HFFc6 (cell line): ENCODE measurements at places on chromosomes 12 and 14.
A peak's percentile ranks its signal among the peaks of the same experiment; 100 is the strongest.

DNA sequence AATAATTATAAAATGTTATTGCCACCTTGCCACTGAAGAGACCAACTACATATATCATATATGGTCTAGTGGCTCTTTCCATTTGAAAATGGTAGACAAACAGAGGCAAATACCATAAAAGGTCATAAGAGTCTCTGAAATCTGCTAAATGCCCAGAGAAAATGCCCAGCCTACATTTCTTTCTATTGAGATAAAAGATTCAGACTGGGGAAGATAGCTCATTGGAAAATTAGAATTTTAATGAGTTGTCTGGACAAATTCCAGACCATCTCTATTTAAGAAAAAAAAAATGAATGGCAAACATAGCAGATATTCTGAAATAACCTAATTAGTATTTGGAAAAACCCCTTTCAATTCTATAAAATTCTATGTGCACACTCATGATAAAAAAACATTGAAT lies 79.9 kb upstream of the BBS10 start:
- DNase-seq: no peak

GRCh38 chr12:54716261-54716660 lies 68.1 kb upstream of the DCD start:
- no peak for DNase-seq

- no peak for DNase-seq
Observed at GRCh38 chr12:3365463-3366411, 125.3 kb upstream of the PRMT8 start.

- DNase-seq: no peak
Observed at GRCh38 chr14:62216121-62216520, 453.9 kb downstream of the SNAPC1 start.

DNA sequence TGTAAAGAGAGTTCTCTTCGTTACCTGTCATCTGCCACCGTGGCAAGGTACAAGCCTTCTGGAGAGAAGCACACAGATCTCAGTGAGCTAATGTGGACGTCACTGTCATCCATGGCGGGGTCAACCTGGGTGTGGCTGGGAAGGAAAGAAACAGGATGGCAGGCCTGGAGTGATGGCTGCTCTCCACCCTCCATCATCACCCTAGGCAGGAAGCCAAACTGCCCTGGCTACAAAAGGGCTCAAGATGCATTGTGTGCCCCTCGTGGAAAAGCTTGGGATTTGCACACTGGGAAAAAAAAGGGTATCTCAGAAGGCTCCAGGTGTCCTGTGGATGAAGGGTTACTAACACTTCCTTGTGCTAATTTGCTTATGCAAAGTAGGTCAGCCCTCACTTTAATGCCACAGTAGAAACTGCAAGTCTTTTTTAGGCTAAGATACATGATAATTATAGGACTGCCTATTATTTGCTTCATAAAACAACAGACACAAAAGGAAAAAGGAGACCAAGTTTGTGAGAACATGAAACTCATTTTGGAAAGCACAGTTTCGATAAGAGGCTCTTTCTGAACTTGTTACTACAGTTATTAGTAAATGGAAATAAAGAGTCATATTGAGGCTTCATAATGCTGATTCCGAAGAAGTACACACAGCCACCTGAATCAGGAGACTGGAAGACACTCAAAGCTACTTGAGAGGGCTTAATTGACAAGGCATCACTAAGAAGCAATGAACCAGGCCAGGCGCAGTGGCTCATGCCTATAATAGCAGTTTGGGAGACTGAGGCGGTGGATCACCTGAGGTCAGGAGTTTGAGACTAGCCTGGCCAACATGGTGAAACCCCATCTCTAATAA lies 18.9 kb downstream of the RFC5 start:
- no peak for DNase-seq

DNA sequence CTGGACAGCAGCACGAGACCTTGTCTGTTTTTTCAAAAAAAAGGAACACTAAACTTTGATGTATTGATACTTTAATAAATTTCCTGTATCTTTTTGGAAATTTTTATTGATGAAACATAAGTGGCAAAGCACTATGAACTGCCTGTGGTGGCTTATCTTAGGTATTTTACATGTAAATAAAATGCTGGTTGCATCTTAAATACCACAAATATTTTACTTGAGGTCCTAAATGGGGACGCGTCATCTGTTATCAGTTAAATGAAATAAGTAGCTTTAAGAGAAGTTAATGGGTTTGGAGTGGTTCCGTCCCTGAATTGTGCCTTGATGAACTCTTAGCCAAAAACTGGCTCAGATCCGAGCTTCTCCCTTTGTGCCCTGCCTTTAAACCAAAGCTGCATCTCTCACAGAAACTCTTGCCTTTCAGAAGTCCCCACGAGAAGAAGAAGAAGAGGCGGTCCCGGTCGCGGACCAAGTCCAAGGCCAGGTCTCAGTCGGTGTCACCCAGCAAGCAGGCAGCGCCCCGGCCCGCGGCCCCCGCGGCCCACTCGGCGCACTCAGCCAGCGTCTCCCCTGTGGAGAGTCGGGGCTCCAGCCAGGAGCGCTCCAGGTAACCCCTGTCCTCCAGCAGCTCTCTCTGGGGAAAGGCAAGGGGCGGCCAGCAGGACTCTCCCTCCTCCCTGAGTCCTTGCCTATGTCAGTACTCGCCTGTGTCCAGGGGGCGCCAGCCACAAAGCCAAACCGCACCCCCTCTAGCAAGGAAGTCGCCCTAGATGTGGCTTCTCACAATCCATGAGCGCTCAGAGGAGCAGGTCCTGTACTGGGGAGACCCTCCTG lies 31.2 kb upstream of the MMP17 start:
- DNase-seq: no peak

DNA sequence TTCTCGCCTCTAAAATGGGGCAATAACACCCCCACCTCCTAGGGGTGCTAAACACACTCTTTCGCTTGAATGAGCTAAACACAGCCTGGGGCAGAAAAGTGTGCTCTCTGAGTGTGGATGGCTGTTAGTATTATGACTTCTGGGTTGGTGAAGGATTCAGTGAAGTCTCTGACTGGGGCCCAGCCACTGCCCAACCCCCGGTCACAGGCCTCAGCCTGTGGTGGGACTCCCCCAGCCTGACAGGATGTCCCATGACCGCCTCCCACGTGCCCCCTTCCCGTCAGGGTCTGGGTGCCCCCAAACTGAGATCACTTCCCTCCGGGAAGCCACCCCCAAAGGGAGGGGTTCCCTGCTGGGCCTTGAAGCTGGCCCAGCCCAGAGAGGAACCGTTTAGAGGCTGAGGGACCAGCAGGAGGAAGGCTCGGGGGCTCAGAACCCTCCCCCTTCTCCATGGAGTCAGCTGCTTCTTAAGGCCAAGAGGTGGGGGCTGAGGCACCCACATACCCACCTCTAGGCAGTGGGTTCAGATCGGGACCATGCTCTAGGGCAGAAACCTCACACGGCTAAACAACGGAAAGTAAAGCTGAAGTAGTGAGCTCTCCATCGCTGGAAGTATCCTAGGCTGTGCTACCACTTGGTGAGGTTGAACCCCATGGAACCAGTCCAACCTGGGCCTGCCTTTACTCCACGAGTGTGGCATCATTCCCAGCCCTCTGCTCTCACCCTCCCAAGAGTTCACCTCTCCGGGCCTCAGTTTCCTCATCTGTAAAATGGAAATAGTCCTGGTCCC lies 13.8 kb downstream of the DTX1 start:
- DNase-seq: no peak

DNA sequence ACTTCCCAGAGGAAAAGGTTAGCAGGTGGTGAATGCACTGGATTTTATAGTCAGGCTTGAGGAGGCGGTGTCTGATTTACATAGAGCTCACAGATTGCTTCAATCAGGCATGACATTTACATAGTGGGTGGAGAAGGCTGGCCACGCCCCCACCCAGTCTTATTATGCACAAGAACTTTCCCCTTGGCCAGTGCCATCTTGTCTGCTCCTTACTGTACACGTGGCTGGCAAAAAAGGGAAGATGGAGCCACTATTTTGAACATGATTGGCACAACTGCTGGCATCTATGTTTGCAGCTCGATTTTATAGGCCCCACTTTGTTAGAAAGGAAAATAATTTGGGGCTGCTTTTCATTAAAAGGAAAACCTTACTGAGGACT lies 10.9 kb upstream of the LGMN start:
- peak; percentile 30 for DNase-seq

DNA sequence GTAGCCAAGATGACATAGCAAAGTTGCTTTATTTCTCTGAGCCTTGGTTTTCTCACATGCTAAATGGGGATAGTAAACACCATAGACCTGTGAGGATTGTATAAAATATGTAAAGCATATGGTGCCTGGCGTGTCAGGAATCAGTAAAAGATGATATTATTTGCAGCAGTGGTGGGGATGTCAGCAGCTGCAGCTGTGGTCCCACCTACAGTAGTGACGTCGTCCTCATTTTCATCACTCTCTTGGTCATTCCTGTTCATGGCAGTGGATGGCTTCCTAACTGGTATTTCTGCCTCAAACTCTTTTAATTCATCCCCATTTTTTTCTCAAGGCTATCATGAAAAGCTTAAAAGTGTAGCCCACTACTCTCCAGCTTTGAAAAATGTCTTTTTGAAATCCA lies 12.1 kb downstream of the BMAL2 start:
- DNase-seq: no peak

GRCh38 chr12:15200641-15201040 lies 20.6 kb downstream of the RERG start:
- DNase-seq: no peak

- DNase-seq: no peak
Observed at GRCh38 chr14:47226877-47227520, 448.4 kb downstream of the MDGA2 start.

DNA sequence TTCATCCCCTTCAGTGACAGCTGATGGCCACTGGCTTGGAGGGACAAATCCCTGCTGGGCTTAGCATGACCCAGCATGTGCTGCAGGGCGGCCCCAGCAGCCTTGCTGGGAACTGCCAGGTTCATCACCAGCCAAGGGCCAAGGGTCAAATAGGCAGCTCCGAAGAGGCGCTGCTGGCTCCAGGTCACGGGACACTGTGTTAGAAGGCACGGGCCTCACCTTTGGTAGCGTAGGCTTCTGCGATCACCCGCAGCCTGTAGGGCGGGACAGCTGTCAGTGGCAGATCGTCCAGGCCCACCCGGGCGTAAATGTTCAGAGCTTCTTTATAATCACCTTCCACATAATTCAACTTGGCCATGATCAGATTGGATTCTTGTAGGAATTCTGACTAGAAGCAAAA lies 35.7 kb downstream of the TTC7B start:
- no peak for DNase-seq

GRCh38 chr12:15044471-15044870 lies 71.6 kb downstream of the PDE6H start:
- DNase-seq: no peak

DNA sequence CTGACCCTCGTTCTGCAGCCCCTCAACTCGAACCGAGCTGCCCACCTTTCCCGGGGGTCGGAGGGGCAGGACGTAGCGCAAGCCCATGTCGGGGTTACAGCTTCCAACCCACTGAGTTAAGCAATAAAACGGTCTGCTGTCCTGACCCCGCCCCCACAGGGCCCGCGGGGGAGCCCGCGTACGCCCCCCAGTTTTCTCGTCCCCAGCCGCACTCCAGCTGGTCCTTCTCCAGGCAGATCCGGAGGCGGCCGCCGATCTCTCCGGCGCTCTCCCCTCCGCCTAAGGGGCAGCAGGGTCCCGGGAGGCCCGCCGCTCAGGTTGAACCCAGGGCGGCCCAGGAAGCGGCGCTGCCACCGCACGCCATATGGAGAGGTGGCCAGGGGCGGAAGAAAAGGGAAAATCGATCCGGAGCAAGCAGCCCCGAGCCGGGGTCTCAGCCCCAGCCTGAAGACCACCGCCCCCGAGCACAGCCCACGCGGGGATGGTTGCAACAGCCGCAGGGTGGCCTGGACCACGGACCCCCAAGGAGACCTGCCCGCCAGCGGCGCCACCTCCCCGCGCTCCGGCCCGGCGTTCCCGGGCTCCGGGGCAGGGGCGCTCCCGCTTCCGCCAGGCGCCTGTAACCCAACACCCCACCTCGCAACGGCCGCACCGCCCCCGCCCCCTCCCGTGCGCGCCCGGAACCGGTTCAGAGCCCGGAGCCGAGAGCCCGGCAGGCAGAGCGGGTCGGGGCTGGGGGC lies 760 bp downstream of the ACTN1 start:
- DNase-seq: peak; percentile 33

DNA sequence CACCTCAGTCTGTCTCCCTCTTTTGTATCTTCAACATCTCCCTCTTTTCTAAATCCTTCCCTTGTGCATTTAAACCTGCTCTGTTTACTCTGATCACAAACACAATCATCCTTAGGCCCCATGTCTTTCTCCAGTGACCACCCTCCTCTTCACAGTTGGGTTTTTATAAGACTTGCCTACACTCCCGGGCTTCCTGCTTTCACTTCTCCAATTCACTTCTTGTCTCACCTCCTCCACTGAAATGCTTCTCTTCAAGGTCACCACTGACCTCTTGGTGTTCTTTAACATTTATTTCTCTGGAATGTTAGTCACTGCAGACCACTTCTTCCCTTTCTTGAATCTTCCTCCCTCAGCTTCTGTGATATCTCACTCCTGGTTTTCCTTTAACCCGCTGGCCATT lies 8.7 kb upstream of the SMCO2 start:
- no peak for DNase-seq

GRCh38 chr14:24110060-24110459 lies 4.5 kb upstream of the DCAF11 start:
- DNase-seq: no peak

DNA sequence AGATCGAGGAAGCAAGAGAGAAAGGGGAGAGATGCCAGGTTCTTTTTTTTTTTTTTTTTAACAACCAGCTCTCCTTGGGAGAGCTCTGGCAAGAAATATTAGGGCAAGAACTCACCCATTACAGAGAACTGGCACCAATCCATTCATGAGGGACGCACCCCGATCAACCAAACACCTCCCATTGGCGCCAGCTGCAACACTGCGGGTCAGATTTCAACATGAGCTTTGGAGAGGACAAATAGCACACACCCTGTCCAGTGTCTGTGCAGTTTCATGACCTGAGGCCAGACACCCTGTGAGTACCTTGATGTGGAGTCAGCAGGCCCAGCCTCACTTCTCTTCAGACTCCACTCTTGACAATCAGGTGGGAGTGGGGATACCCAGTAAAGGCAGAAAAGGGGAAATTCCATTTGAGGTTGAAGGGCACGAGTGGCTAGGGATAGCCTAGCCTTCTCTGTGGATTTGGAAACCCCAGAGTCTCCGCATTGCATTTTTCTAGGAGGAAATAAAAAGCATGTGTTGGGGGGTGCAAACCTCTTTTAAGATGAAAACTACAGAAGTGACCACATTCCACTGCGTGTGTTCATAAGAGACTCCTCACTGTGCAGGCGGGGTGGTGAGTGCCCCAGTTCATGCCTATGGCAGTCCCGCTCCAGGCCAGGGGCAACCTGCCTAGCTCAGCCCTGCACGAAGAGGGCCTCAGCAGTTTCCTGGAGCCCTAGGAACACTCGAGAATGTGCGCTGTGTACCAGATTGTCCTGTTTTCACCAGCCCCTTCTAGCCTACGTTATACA lies 42.4 kb upstream of the GPATCH2L start:
- DNase-seq: peak; percentile 15
